Endothelial cell (in vitro differentiated cells): ENCODE measurements at places on chromosomes 3 and 15. TPM values are rescaled to one million over a fixed set of nuclear protein-coding genes. Genes with fewer than 3 reads are reported as not detected.

DNA sequence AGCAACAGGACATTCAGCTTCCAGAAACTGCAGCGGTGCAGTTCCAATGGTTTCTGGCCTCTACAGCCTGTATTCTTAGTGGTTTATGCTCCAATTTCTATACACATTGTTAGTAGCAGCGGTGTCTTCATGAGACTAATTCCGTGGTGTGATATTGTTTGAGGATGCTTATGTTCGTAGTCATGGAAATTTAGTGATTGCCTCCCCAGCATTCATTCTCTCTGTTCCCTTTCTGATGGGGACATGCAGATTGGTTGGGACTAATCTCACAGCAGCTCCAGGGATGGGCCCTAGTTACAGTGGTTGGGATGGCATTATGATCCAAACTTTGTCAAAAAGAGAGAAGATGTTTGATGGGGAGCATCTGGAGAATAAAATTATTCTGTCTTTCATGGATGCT, 208.6 kb downstream of the CD47 start:
- no peaks in the 10 kb centered on the region for H3K36me3 ChIP-seq
- H3K27ac ChIP-seq = peak overlapping the region; percentile 92
- no peak overlapping the region for H3K4me3 ChIP-seq
- H3K4me1 ChIP-seq = peaks cover 23% of the 10 kb centered on the region
- H3K27me3 ChIP-seq = no peaks in the 10 kb centered on the region

TMEM40 gene
- total RNA-seq = not detected

DNA sequence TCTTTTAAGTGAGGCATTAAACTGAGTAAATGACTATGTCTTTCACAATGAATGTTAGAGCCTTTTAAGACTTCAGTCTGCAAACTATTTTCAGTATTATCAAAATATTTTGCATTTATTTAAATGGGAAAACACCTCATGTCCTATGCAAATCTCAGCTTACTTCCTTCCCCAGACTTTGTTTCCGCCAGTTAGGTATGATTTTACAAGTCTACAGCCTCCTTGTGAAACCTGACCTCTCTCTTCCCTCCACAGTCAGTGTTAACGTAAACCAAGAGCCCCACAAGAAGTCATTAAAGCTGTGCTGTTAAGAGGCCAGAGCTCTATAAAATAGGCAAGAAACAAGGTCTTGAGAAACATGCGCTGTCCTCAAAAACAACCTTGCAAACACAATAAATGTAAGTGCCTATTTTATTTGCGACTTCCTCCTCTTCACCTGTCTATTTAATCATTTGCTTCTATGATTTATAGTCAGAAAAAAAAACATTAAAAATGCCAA, 48.3 kb downstream of the PRTG start:
- H3K4me3 ChIP-seq = no peak overlapping the region
- peaks cover 21% of the 10 kb centered on the region for H3K4me1 ChIP-seq
- H3K27me3 ChIP-seq = no peaks in the 10 kb centered on the region

- no peaks in the 10 kb centered on the region for H3K36me3 ChIP-seq
- peaks cover 4% of the 10 kb centered on the region for H3K27me3 ChIP-seq
- no peak for DNase-seq
- H3K4me1 ChIP-seq = no peaks in the 10 kb centered on the region
These were observed 12.7 kb upstream of the CFAP91 start for GRCh38 chr3:119690043-119690656.

GRCh38 chr3:183264268-183264667, 11.2 kb downstream of the B3GNT5 start:
- H3K4me3 ChIP-seq = no peak overlapping the region
- H3K36me3 ChIP-seq = no peaks in the 10 kb centered on the region
- H3K4me1 ChIP-seq = peaks cover 5% of the 10 kb centered on the region
- H3K27me3 ChIP-seq = no peaks in the 10 kb centered on the region
- no peak overlapping the region for H3K27ac ChIP-seq
